ENCODE measurements at places on chromosomes 16 and 17.

DNA sequence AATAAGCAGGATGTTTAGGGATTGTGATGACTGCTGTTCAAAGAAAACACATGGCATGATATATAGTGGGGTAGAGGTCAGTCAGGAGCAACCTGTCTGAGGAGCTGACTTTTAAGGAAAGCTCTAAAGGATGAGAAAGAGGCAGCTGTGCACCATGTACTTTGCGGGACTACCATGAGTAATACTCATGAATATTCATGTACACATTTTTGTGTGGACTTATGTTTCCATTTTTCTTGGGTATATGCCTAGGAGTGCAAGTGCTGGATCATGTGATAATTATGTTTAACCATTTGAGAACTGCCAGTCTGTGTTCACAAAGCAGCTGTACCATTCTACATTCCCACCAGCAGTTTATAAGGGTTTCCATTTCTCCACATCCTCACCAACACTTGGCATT is 35.8 kb downstream of the BEAN1 start:
- H3K4me1 ChIP-seq = no peaks in the 10 kb centered on the region
- no peaks in the 10 kb centered on the region for H3K36me3 ChIP-seq
- no peak overlapping the region for H3K27ac ChIP-seq
- H3K27me3 ChIP-seq = peaks cover 16% of the 10 kb centered on the region

DNA sequence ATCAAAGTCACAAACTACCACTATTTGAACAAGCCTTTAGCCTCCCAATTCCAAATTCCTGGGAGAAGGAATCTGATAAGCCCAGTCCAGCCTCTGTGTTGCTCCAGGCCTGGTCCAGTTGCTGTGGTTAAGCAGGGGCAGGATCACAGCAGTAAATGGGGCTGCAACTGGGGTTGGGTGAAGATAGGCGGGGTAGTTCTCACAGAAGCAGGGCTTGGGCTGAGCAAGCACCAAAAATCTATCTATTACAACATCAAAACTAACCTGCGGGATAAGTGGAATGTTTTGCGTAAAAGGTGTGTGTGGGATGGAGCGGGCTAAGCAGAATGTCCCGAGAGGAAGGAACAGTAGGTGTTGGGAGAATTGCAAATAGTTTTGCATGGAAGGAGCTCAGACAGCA is 23.0 kb upstream of the RNF135 start:
- no peaks in the 10 kb centered on the region for H3K27me3 ChIP-seq
- no peak overlapping the region for H3K4me3 ChIP-seq
- no peak overlapping the region for H3K27ac ChIP-seq
- DNase-seq = no peak
- H3K4me1 ChIP-seq = no peaks in the 10 kb centered on the region
- H3K36me3 ChIP-seq = no peaks in the 10 kb centered on the region

DNA sequence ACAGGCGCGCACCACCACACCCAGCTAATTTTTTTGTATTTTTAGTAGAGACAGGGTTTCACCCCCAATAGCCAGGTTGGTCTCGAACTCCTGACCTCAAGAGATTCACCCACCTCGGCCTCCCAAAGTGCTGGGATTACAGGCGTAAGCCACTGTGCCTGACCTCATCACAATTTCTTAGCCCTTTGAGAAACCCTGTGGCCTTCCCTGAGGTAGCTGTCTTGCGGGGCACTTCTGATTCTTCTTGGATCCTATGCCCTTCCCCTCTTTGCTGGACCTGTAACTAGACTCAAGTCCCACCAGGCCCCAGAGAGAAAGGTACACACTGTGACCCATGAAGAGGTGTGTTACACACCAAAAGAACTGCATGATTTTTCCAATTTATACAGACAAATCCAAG is 13.5 kb upstream of the CETP start:
- no peak overlapping the region for H3K27ac ChIP-seq
- H3K4me1 ChIP-seq = no peaks in the 10 kb centered on the region
- DNase-seq = no peak
- H3K4me3 ChIP-seq = no peak overlapping the region
- H3K36me3 ChIP-seq = peaks cover 56% of the 10 kb centered on the region

DNA sequence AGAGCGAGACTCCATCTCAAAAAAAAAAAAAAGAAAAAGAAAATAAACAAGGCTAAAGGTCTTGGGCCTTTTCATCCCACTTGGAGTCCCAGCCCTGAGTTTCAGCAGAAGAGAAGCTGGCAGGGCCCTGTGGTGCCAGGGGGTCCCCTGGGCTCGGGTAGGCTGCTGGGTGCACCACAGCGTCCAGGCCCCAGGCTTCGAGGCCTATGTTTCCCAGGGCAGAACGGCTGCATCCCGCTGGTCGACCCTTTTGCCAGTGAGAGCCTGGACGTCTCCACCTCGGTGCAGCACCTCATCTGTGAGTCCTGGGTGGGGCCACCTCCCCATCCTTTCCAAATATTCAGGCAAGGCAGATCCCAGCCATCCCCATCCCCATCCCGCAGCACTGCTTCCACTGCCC is 2.2 kb downstream of the TMEM235 start:
- H3K36me3 ChIP-seq = no peaks in the 10 kb centered on the region
- H3K4me1 ChIP-seq = peaks cover 18% of the 10 kb centered on the region
- no peak for DNase-seq
- peaks cover 39% of the 10 kb centered on the region for H3K27me3 ChIP-seq
- H3K4me3 ChIP-seq = no peak overlapping the region

DNA sequence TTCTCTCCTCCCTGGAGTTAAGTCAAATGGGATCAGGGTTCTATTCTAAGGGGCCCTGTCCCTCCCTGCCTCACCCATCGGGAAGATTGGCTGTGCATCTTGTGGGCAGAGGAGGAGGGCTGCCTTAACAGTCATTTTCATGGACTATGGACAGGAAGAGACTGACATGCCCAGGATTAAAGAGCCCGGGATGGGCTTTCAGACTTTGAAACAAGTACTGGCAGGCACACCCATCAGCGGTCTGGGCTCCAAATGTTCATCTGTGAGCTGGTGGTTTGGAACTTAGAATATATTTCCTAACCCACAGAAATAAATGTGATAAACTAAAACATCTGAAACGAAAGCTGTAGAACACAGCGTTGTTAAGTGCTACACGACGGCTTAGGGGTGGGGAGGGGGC is 6.5 kb downstream of the SLC6A4 start:
- H3K27me3 ChIP-seq = no peaks in the 10 kb centered on the region
- H3K4me3 ChIP-seq = no peak overlapping the region
- H3K27ac ChIP-seq = no peak overlapping the region

- no peaks in the 10 kb centered on the region for H3K27me3 ChIP-seq
- no peak overlapping the region for H3K4me3 ChIP-seq
- H3K4me1 ChIP-seq = peaks cover 74% of the 10 kb centered on the region
- H3K36me3 ChIP-seq = no peaks in the 10 kb centered on the region
- DNase-seq = no peak
Measured at GRCh38 chr17:47276444-47276843, 22.8 kb downstream of the ITGB3 start.

DNA sequence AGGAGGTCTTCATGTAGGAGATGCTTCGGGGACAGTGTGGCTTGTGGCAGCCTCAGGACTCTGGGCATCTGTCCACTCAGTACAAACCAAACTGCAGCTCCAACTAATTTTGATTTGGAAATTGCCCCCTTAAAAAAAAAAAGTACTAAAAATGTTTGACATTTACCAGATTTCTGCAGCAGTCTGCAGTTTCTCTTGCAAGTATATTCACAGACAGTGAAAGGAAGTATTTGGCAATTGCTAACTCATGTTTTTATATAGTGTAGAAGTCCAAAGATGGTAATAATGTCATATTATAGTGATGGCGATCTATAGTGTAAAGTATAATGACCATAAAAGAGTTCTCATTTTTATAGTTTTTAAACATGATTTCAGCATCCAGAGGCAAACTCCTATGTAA is 218.6 kb downstream of the PRKCA start:
- no peaks in the 10 kb centered on the region for H3K27me3 ChIP-seq
- H3K4me1 ChIP-seq = peaks cover 79% of the 10 kb centered on the region
- no peaks in the 10 kb centered on the region for H3K36me3 ChIP-seq
- no peak for DNase-seq
- H3K27ac ChIP-seq = peak overlapping the region; percentile 54

- H3K4me3 ChIP-seq = no peak overlapping the region
- no peak overlapping the region for H3K27ac ChIP-seq
- no peaks in the 10 kb centered on the region for H3K27me3 ChIP-seq
- H3K4me1 ChIP-seq = no peaks in the 10 kb centered on the region
- no peak for DNase-seq
Measured at GRCh38 chr16:55433030-55433429, 46.0 kb upstream of the MMP2 start.

GRCh38 chr16:89322321-89323119 is 105.0 kb downstream of the ZNF778 start:
- H3K27ac ChIP-seq = peak overlapping the region; percentile 75
- no peaks in the 10 kb centered on the region for H3K36me3 ChIP-seq
- no peak for DNase-seq
- H3K4me1 ChIP-seq = peaks cover 94% of the 10 kb centered on the region
- no peaks in the 10 kb centered on the region for H3K27me3 ChIP-seq
- H3K4me3 ChIP-seq = no peak overlapping the region

DNA sequence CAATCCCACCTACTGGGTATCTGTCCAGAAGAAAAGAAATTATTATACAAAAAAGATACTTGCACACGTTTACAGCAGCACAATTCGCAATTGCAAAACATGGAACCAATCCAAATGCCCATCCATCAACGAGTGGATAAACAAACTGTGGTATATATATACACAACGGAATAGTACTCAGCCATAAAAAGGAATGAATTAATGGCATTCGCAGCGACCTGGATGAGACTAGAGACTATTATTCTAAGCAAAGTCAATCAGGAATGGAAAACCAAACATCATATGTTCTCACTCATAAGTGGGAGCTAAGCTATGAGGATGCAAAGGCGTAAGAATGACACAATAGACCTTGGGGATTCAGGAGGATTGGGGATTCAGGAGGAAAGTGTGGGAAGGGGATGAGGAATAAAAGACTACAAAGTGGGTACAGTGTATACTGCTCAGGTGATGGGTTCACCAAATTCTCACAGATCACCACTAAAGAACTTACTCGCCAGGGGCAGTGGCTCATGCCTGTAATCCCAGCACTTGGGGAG is 21.0 kb downstream of the CNOT1 start:
- DNase-seq = no peak
- peaks cover 20% of the 10 kb centered on the region for H3K36me3 ChIP-seq
- H3K4me3 ChIP-seq = no peak overlapping the region
- no peaks in the 10 kb centered on the region for H3K27me3 ChIP-seq
- no peak overlapping the region for H3K27ac ChIP-seq

DNA sequence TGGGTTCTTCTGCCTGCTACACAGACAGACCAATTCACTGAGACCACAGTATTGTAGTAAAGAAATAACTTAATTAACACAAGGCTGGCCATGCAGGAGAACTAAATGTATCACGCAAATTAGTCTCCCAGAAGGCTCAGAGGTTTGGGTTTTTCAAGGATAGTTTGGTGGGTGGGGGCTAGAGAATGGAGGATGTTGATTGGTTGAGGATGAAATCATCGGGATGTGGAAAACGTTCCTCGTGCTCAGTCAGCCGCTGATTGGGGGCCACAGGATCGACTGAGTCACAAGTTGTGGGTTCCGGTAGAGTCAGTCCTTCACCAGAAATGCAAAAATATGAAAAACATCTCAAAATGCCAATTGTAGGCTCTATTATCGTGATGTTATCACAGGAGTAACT is 18.7 kb downstream of the RHOT1 start:
- H3K4me1 ChIP-seq = peaks cover 13% of the 10 kb centered on the region
- H3K27ac ChIP-seq = no peak overlapping the region
- H3K4me3 ChIP-seq = no peak overlapping the region
- peak; percentile 57 for DNase-seq

- H3K36me3 ChIP-seq = peaks cover 13% of the 10 kb centered on the region
- H3K27ac ChIP-seq = peak overlapping the region; percentile 90
- no peaks in the 10 kb centered on the region for H3K27me3 ChIP-seq
- H3K4me3 ChIP-seq = peak overlapping the region; percentile 79
Measured at GRCh38 chr17:56835264-56835585, 1.3 kb downstream of the DGKE start.

- H3K4me1 ChIP-seq = peaks cover 37% of the 10 kb centered on the region
- no peak overlapping the region for H3K4me3 ChIP-seq
- H3K27me3 ChIP-seq = no peaks in the 10 kb centered on the region
- H3K27ac ChIP-seq = no peak overlapping the region
- no peak for DNase-seq
- H3K36me3 ChIP-seq = no peaks in the 10 kb centered on the region
Measured at GRCh38 chr17:19725486-19725885, 9.1 kb upstream of the SLC47A2 start.

GRCh38 chr16:50280932-50281331 is 14.6 kb downstream of the ADCY7 start:
- H3K4me1 ChIP-seq = peaks cover 30% of the 10 kb centered on the region
- H3K4me3 ChIP-seq = no peak overlapping the region
- no peaks in the 10 kb centered on the region for H3K36me3 ChIP-seq
- no peak for DNase-seq

- H3K36me3 ChIP-seq = no peaks in the 10 kb centered on the region
- no peak for DNase-seq
- H3K27ac ChIP-seq = no peak overlapping the region
- H3K4me3 ChIP-seq = no peak overlapping the region
Measured at GRCh38 chr16:11410376-11411058, 65.3 kb downstream of the RMI2 start.

DNA sequence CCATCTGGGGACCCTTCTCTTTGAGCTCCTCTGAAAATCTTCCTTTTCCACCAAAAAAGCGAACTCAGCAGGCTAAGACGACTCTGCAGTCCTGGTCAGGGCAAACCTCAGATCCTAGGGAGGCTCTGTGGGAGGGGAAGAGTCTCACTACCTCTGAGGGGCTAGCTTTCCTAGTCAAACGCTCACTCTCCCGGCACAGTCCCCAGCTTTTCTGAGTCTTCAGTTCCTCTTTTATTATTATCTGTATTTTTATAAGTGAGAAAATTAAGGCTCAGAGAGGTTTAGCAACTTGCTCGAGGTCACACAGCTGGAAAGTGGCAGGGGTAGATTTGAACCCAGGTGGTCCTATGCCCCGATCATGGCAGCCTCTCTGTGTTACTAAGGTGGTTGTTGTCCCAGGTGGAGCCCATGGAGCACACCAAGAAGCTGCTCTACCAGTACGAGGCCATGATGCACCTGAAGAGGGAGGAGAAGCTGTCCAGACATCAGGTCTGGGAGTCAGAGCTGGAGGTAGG is 9.1 kb upstream of the KATNB1 start:
- H3K27ac ChIP-seq = no peak overlapping the region
- DNase-seq = no peak
- H3K27me3 ChIP-seq = no peaks in the 10 kb centered on the region

DNA sequence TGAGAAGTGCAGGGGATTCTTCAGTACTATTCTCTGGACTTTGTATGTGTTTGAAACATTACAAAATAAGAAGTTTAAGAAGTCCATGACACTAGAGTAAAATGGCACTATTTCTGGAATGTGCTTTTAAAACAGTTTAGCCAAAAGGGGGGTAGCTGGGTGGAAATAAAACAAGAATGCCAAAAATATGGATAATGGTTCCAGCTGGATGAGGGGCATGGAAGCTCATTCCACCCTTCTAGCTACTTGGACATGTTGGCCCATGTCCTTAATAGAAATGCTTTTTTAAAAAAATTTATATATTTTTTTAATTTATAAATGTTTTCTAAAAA is 13.1 kb downstream of the ZC3H7A start:
- H3K4me1 ChIP-seq = peaks cover 81% of the 10 kb centered on the region
- no peaks in the 10 kb centered on the region for H3K27me3 ChIP-seq
- peak overlapping the region; percentile 49 for H3K4me3 ChIP-seq
- DNase-seq = no peak
- H3K36me3 ChIP-seq = peaks cover 9% of the 10 kb centered on the region

- H3K4me1 ChIP-seq = peaks cover 16% of the 10 kb centered on the region
- no peak for DNase-seq
- H3K27me3 ChIP-seq = no peaks in the 10 kb centered on the region
- H3K4me3 ChIP-seq = no peak overlapping the region
- H3K27ac ChIP-seq = peak overlapping the region; percentile 87
Measured at GRCh38 chr16:69890114-69890891, 60.8 kb upstream of the CLEC18A start.

- H3K27ac ChIP-seq = no peak overlapping the region
- H3K27me3 ChIP-seq = no peaks in the 10 kb centered on the region
- H3K4me3 ChIP-seq = no peak overlapping the region
- H3K4me1 ChIP-seq = no peaks in the 10 kb centered on the region
Measured at GRCh38 chr17:75571885-75572215, 15.8 kb upstream of the MYO15B start.

Measured in esophagus muscularis mucosa (tissue), 4 donors.